CD4-positive, alpha-beta T cell treated with Interleukin-10 for 1 hour (primary cell): ENCODE measurements at places on chromosomes 11 and 22.

DNA sequence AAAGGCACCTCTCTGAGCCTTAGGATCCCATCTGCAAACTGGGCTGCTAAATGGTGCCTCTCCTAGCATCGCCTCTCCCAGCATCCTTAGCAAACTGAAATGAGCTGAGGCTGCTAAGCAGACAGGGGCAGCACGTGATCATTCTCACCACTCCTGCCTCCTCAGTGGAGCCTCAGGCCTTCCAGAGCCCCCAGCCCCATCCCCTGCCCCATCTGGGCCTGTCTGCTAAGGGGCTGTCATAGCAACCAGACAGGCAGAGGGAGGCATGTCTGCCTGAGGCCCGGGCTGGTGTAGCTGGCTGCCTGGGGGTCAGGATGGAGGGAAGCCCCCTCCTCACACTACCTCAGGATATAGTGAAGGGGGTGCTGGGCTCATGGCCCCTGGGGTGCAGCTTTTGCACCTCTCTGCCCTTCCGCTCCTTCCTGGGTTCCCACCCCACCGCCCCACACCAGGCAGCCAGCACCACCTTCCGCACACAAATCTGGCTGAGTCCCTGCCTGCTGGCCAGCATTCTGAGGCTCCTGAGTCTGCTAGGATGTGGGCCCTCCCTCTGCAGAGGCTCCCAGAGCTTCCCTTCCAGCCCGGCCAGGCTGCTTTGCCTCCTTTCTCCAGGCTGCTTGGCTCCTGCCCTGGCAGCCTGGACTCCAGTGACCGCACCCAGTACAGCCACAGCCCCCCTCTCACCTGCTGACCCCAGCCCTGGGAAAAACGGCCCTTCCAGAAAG lies 47.5 kb upstream of the TTLL12 start:
- DNase-seq, result no peak

DNA sequence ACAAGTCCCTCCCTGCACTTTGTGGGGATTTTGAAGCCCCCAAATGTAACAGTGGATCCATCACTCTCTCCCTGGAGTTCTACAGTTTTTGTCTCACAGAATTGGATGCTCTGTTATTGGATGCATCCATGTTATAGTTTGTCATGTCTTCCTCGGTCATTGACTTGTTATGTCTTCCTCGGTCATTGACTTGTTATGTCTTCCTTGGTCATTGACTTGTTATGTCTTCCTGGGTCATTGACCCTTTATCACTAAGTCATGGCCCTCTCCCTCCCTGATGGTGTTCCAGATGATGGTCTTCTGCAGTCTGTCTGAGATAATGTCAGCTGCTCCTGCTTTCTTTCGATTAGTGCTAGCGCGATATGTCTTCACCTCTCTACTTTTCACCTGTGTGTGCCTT lies 981.5 kb downstream of the BRD1 start:
- DNase-seq, result no peak

GRCh38 chr11:108967571-108967970 lies 302.7 kb downstream of the DDX10 start:
- no peak for DNase-seq

DNA sequence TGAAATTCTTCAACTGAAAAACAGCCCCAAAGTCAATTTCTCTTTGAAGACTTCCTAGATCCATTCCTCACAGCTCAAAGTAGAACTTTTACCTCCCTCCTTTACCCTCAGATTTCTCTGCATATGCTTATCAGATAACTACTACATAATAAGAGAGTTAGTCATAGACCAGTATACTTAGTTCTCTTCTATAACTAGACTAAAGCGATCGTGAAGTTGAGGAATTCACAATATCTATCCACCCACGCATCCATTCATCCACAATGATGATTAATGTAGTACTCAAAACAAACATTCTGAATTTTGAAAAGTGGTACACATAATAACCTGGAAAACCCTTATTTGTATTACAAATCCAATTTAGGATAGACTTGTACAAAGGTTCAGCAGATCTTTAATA lies 800.9 kb upstream of the TENM4 start:
- DNase-seq, result no peak
